ENCODE measurements at places on chromosomes 16 and 17. TPM values are rescaled to one million over a fixed set of nuclear protein-coding genes. Genes with fewer than 3 reads are reported as not detected.

Gene SYCE1L
- total RNA-seq, result 2.1 TPM

Gene CTRB2
- not detected for total RNA-seq

Gene CCL16
- total RNA-seq, result not detected

DNA sequence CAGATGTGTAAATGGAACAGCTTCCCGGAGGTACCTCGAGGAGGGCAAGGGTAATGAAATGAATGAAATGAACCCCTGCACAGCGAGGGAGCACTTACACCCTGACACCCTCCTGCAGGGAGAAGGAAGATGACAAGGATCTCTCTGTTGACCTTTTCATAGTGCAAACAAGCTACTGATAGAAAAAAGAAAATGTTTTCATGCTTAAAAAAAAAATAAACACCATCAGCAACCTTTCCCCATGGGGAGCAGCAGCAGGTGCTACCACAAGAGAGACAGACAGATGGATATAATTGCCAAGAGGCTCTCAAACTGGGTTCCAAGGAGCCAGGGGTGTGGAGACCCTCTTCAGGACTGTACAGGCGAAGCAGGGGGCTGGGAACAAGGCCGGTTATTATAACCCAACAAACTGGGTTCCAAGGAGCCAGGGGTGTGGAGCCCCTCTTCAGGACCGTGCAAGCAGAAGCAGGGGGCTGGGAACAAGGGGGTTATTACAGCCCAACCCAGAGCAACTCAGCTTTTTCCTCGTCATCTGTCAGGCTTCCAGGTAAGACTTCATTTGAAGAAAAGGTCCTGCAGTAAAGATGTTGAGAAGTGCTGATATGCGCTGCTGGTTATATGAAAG is 718 bp upstream of the RPH3AL start:
- DNase-seq, result no peak

DNA sequence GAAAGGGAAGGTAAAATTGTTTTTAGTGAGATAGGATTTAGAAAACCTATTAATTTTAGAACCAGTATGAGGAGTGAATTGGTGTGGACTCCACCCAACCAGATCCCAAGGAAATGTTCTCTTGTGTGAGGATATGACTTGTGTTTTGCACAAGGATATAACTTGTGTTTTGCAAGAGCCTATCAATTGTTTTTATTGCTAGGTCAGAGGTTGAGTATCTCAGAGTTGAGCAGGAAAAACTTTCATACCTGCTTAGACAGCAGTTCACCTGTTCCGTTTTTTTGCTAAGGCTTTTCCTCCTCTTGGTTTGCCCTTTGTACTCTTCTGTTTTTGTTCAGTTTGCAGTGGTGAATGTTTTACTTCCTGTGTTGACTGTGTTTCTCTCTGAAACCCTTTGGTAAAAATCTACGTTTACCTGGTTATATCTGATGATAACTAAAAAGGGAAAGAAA is 5.1 kb downstream of the NBR1 start:
- DNase-seq, result no peak

GRCh38 chr17:8871081-8871581 is 3.7 kb upstream of the PIK3R6 start:
- no peak for DNase-seq

DNA sequence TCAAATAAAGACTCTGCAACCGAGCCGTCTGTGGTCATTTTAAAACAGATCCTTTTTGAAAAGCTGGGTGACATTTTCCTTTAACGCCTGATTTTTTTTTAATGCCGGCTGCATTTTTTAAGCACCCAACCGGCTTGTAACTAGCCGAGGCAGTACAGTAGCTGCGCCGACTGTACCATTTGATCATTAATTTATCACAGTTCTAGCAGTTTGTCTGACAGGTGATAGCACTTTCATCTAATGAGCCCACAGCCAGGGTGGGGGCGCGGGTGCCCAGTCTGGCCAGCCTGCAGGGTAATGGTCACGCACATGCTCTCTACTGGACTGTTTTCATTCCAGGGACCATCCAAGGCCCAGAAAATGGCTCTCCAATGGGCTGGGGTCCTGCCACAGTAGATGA is 68.8 kb downstream of the IRX5 start:
- DNase-seq, result no peak

Measured in activated naive CD4-positive, alpha-beta T cell treated with anti-CD3 and anti-CD28 coated beads, Interleukin-2, amount 50 U/mL, for 72 hours (primary cell).